ENCODE measurements at places on chromosomes 2 and 18.

GRCh38 chr18:10590412-10590811 lies 64.6 kb downstream of the NAPG start:
- no peak for DNase-seq

DNA sequence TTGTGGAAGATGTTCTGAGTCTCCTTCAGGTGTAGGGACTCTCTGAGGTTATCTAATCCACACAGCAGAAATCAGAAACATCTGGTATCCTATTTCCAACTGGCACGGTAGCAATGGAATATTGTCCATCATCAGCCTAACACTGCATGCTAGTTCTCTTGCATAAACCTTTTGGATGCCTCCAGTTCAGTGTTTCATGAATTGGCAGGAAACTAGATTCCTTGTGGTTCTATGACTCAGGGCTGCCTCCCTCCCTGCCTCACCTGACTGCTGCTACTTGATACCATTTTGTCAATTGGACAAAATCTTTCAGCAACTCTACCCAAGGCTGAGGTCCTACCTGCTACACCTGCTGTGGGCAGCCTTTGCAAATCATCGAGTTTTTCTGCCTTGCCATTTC lies 130.9 kb downstream of the TPGS2 start:
- no peak for DNase-seq

DNA sequence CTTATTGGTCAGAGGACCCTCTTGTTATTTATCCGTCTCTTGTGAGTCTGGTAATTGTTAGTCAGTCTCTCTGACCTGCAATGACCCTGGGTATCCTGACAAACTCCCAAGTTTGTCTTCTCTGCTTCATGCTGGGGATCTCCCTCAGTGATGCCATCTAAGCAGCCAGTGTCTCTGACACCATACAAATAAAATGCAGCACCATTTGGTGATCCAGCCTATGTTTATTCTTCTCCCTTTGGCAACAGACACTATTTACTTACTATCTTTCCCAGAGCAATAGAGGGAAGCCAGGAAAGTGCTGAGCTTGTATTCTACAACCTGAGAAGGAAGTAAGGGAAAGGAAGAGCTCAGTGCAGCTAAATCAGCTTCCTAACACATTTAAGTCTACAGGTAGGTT lies 15.9 kb downstream of the SERPINE2 start:
- DNase-seq, result no peak

DNA sequence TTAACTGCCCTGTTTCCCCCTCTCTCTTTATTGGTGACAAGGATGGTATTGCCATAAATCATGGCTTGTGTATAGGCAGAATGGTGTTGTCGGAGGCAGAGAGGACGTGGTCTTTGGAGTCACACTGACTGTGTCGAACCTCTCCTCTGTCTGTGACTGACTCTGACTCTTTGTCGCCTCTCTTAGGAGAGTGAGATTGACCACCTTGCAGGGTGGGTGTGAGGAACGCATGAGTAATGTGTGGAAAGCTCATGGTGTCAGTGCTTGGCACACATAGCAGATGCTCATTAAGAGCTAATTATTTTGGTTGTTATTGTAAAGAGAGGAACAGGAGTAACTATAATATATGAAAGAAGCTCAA lies 145.6 kb downstream of the TTC27 start:
- no peak for DNase-seq

DNA sequence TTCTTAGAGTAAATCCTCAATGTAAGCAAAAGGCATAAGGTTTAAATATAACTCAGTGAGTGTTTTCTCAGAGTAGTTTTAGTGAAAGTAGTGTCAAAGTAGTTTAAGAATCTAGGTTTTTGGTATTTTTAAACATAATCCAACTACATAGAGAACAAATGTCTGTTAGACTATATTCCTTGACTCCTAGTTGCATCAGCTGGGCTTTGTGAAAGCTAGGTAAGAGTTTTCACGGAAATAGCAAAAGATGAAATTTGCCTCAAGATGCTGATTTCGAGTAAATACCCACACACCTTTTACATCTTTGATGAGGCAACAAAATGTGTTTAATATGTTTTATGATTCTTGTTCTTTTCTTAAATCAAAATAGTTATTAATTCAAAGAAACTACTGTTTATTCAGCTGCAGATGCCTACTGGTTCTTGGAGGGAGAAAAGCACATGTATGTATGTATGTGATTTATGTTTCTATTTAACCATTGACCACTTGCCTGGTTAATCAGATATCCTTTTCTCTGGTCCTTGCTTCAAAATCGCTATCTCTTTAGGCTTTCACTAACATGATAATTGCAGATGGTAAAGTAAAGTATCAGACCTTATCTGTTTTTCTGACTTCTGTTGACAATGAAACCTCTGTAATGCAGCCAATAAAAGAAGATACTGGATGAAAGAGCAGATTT lies 117.4 kb upstream of the NOSTRIN start:
- DNase-seq, result no peak

DNA sequence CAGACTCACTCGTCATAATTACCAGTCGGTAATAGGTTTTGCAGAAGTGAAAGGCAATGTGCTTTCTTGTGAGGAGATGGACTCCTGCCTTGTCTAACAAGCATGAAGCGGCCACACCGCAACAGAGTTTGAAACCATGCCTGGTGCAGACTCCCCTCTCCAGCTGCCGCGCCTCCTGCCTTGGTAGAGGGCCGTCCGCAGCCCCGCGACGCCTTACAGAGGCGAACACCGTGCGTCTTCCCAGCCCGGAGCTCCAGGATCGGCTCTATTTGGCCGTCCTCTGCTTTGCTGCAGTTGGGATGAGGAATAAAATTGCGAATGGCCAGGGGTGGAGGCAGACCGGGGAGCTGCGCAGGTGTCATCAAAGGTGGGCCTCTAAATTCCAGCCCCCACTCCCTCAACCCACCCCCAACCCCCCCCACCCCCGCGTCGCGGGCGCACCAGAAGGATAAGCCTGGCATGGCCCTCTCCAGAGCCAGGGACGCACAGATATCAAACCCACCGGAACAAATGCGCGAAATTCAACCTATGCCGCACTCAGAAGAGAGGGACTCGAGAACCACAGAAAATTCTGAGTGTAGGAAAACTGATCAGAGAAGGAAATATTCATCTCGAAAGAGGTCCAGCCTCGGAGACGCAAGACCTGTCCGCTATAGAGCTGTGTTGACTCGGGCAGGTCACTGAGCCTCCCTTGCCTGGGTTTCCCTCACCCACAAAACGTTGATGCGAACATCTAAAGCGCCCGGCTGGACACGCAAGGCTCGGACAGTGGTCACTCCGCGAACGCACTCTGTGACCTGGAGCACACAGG lies 1.1 kb downstream of the TRABD2A start:
- DNase-seq, result no peak

DNA sequence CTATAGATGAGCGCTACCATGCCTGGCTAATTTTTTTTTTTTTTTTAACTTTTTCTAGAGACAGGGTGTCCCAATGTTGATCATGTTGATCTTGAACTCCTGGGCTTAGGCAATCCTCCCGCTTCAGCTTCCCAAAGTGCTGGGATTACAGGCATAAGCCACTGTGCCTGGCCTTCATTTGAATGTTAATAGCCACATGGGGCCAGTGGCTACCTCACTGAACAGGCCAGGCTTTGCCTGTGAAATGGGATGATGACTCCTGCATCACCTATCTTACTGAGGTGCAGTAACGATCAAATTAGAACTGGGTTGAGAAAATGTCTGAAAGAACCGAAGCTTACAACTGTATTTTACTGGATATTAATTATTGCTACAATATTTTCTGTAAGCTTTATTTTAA lies 278.7 kb downstream of the TCF4 start:
- no peak for DNase-seq

DNA sequence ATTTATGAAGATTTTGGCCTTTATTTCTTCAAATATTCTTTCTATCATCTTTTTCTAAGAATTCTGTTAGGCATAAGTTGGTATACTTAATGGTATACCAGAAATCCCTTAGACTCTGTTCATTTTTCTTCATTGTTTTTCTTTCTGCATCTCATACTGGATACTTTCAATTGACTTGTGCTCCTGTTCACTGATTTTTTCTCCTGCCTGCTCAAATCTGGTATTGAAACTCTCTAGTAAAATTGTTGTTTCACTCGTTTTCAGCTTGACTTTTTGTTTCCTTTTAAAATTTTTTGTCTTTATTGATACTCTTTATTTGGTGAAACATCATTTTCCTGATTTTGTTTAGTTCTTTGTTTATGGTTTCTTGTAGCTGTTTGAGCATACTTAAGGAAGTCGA lies 243.2 kb downstream of the TRIB2 start:
- DNase-seq, result no peak

GRCh38 chr2:34110392-34110791 lies 511.3 kb upstream of the FAM98A start:
- no peak for DNase-seq
